ENCODE measurements at places on chromosomes 5 and 9.

DNA sequence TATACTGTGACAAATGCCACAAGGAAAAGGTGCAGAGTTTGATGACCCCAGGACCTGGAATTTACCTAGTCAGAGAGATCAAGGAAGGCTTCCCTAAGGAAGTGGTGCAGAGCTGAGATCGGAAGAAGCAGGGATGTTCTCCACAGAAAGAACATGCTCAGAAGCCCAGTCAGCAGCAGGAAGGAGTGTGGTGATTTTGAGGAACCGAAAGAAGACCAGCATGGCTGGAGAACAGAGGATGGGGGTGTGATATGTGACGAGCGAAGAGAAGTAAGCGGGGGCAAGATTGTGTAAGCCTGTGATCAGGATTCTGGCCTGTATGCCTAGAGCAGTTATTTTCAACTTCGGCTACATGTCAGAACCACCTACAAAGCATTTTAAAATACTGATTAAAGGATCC, 18.7 kb upstream of the PIK3R1 start:
- peak; percentile 12 for DNase-seq

- DNase-seq: peak; percentile 96
Observed at GRCh38 chr9:134024828-134025605, at the start of gene BRD3OS. BRD3OS (plus strand) TSS chr9:134025481; CDS start chr9:134026748, 1,267 bp downstream.

- no peak for DNase-seq
Observed at GRCh38 chr9:99189887-99190596, 31.7 kb downstream of the ALG2 start.

DNA sequence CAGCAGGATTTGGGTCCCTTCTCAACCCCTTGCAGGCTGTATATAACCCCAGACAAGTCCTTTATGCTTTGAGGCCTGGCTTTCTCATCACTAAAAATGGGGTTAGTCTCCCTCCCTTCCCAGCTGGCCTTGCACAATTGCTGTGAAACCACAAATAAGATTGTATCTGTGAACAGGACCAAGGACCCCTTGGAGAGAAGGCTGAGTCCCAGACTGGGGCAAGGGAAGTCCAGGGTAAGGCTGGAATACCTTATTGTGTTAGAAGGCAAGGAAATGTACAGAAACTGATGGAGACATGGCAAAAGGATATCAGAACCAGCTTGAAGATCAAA, 11.4 kb downstream of the MACROH2A1 start:
- DNase-seq: no peak

GRCh38 chr5:83375049-83375745, 96.3 kb upstream of the VCAN start:
- DNase-seq: no peak

Measured in esophagus squamous epithelium (tissue), 5 donors.